CD4-positive, alpha-beta T cell treated with Interleukin-2 at 100 ng/mL for 4 hours (primary cell): ENCODE measurements at places on chromosomes 4 and X.

DNA sequence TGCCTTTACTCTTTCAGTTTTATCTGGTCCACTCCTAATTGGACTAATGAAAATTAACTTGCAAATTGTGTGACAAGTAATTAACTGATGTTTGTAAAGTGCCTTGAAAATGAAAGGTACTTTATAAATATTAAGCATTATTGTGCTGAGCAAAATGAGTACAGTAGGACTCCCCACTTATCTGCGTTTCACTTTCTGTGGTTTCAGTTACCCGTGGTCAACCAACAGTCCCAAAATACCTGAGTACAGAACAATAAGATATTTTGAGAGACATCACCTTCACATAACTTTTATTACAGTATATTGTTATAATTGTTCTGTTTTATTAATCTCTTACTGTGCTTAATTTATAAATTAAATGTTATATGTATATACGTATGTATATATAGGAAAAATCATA, 27.4 kb upstream of the JADE3 start:
- DNase-seq: no peak

- no peak for DNase-seq
Measured at GRCh38 chr4:37447886-37448285, 203.3 kb downstream of the NWD2 start.

DNA sequence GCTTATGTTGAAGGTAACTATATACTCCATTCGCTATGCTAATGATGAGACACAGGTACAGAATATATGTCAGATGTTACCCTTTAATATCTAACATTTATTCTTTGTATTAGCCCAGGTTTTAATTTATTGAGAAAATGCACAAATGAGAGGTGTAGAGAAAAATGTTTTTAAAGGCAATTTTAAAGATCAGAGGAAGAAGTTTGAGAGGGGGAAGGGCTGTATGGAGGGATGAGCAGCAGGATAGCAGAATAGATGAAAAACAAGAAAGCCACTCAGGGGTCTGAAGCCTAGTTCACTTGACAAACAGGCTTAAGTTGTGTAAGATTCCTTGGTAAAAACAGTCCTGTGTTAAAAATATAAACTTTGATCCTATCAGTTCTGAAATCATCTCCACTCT, 3.7 kb downstream of the MAB21L2 start:
- DNase-seq: no peak

- no peak for DNase-seq
Measured at GRCh38 chrX:123728016-123728415, 4.8 kb downstream of the THOC2 start.

- DNase-seq: no peak
Measured at GRCh38 chr4:138239491-138239890, 2.7 kb downstream of the SLC7A11 start.

DNA sequence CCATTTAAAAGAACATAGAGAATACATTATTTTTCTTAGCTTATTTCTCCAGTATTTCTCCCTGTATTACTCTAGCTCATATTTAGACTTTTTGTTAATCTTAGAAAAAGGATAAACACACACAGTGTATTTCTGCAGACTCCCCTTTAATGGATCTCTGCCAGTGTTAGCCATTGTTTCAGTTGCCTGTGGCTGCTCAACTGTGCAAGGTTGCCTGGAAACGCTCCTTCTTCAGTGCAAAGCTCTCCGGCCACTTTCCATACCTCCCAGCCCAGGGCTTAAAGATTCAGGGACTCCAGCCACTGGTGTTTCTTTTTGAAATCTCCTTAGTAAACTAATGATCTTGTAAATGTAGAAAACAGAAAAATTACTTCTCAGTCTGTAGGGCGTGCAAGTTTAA, 104.9 kb downstream of the SLIT2 start:
- DNase-seq: no peak

- no peak for DNase-seq
Measured at GRCh38 chr4:185542626-185543315, 7.5 kb upstream of the PDLIM3 start.

DNA sequence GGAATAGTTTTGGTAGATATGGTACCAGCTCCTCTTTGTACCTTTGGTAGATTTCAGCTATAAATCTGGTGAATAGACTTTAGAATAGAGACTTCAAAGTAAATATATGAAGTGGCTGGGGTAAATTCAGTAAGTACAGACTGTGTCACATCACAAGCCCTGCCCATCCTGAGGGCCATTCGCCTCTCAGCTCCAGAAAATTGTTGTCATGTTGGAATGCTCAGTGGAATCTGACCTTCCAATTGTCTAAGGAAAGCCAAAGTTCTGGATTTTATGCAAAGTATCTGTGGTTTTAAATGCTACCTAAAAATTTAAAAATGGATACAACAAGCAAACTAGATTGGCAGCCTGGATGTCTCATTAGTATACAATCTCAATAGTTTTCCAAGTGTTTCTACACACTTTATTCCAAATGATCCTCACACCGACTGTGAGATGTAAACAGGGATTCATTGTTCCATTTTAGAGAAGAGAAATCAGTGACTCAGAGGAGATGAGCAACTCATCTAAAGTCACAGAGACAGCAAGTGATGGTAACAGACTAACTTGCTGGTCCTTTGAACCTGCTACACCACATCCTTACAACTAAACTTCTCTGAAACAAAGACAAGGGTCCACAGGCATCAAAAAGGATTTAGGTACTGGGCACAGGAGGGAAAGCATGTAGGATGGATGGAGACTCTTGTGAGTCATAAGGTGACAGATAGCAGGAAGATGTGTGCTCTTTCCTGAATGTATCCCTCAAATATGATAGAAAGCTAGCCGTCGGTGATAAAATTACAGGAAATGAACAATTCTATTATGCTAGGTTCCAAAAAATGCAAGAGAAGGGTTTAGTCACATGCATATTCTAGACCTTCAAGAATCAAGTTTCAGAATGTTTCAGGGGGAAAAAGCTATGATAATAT, 127.3 kb downstream of the ATP10D start:
- no peak for DNase-seq

GRCh38 chr4:85681921-85682320, 207.0 kb downstream of the ARHGAP24 start:
- no peak for DNase-seq

DNA sequence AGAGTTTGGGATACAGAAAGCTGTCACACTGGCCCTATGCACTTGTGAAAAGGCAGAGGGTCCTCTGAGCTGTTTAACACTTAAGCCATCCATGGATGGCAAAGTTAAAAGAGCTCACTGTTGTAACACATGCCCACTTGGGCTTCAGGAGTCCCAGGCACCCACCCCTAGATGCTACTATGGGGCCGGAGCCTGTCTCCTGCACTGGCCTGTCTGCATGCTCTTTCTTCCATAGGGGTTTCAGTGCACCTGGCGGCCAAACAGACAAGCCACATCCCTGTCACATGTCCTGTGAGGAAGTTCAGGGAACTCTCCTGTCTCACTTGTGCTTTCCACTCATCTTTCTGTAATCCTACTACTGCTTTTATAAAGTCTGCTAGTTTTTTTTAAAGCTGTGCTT, 2586.0 kb downstream of the PCDH7 start:
- DNase-seq: no peak

GRCh38 chr4:115938764-115939443, 825.5 kb upstream of the NDST4 start:
- no peak for DNase-seq

GRCh38 chr4:17058916-17059741, 160.7 kb upstream of the LDB2 start:
- no peak for DNase-seq

- DNase-seq: no peak
Measured at GRCh38 chr4:19592391-19592790, 659.3 kb upstream of the SLIT2 start.

- no peak for DNase-seq
Measured at GRCh38 chr4:5747738-5748375, 36.9 kb downstream of the EVC start.

- no peak for DNase-seq
Measured at GRCh38 chrX:48515842-48516241, 5.8 kb upstream of the EBP start.

GRCh38 chr4:181592221-181592745, 650.9 kb upstream of the TENM3 start:
- DNase-seq: no peak

GRCh38 chr4:170005472-170005871, 20.7 kb downstream of the MFAP3L start:
- DNase-seq: no peak

- DNase-seq: no peak
Measured at GRCh38 chr4:144750348-144750747, 104.4 kb downstream of the HHIP start.

GRCh38 chr4:3675251-3676115, 90.7 kb upstream of the ADRA2C start:
- DNase-seq: no peak

GRCh38 chr4:25970226-25970675, 56.2 kb downstream of the SMIM20 start:
- DNase-seq: no peak

DNA sequence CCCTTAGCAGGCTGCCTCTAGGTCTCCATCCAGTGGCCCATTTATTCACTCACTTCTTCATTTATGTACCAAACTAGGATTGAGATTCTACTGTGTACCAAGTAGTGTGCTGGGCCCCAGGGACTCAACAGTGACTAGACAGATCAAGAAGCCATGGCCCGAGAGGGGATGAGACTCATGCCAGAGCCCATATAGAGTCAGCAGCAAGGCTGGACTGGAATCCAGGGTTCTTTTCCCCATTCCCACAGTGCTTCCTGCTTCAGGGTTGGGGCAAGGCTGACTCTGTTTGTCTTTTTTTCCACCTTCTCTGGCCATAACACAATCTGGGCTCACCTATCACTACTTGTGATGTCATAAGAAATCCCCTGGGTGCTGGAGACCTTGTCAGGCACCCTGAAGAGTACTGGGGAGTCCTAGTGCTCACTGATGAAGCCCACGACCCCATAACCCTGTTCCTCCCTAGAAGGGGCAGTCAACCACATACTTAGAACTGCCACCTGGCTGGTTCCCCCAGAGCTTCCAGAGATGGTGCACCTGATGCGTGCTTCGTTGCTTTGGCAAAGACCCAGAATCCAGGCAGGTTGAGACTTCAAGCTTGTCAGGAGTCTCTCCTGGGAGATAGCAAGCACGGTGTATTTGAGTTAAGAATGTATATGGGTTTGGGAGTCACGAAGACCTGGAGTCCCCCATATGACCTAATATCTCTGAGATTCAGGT, 6.2 kb downstream of the RTL5 start:
- DNase-seq: no peak

DNA sequence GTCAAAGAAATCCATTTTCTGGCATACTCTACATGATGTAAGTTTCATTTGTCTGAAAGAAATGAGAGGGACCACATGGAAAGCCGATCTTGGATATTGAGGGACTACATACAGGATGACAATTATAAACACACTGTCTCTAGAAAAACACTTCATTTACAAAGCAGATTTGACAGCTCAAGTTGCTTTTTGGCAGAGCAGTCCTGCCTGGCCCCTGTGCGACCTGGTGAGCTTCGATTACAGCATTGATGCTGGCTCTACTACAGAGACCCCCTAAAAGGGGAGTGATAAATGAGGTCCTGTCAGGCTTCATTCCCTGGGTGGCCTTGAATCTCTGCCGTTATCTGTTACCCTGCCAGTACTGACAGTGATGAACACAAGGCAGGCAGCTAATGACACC, 215.2 kb upstream of the NOCT start:
- DNase-seq: no peak

- no peak for DNase-seq
Measured at GRCh38 chrX:2314831-2315365, 185.9 kb downstream of the DHRSX start.

DNA sequence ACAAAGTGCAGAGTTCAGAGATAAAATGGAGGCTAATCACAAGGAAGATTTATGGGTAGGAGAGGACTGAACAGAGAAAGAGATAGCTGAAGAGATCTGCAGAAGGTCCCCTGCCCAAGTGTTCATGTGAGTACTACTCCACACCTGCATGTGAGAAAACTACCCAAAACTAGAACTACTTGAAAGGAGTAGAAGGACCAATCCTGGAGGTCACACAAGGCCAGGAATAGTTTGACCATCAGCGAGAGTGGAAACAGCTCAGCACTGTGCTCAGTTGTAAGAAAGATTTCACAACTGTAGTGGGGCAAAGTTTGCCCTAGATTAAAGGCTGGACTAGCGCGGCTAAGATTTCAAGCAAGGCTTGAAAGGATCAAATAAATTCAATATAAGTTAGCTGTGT, 422.7 kb upstream of the LCORL start:
- DNase-seq: no peak

DNA sequence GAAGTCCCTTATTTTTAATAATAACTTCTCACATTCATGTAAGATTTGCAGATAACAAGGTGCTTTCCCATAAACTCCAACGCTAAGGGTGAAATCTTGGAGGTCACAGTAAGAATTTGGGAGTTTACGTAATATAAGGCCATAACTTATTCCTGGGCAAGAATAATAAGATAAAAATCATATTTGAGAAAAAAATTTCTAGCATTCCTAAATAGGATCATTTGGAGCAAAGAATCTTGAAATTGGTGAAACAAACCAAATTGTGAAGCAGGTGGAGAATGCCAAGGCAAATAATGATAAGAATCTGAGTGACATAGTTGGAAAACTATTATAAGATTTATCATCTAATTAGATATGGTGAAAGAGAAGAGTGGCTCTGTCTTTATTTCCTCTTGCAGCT, 50.4 kb upstream of the FGF16 start:
- DNase-seq: no peak

GRCh38 chrX:45716750-45717149, 516.1 kb upstream of the DIPK2B start:
- no peak for DNase-seq

DNA sequence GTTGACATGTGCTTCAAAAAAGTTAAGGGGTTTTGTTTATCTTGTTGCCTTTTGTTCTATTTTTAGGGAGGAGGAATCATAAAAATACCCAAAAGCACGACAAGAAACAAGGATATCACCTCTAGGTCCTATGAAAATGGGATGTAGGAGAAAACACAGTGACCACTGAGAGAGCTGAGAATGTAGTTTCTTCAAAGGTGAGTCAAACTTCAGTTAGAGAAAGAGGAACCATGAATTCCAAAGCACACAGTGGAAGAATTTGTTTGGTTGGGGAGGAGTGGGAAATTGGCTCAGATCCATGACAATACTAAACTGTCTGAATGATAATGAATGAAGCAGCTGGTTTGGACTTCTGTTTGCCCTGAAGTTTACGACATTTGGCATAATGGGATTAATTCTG, 19.1 kb upstream of the FRYL start:
- no peak for DNase-seq

DNA sequence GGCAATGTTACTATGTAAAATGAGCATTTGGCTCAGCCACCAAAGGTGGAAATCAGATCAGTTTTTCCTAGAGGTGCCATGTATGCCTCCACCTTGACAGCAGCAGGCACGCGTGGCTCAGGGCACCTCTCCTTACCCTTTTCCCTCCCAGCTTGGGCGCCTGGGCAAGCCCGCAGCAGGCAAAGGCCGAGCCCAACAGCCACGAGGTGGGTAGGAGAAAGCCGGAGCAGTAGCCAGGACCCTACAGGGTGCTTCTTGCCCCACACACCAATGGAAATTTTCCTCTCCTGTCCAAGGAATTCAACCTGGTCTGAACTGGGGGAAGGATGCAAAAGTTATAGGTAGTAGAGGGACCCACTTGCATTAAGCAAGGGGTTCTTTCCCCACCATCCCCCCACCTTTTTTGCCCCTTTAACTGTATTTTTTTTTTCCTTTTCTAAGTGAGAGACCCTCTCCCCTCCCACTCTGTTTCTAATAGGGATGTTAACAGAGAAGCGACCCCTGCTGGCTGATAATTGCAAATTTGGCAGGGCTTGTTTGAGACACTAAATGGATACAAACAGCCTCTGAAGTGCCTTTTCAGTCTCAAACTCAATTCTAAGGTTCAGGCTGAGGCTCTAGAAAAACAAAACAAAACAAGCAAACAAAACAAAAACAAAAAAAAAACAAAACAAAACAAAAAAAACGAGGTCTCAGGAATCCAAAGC, 895.1 kb downstream of the PCDH18 start:
- DNase-seq: no peak

GRCh38 chrX:11724122-11725017, 33.7 kb upstream of the MSL3 start:
- peak; percentile 32 for DNase-seq
